ENCODE measurements at places on chromosomes 16 and 17.

DNA sequence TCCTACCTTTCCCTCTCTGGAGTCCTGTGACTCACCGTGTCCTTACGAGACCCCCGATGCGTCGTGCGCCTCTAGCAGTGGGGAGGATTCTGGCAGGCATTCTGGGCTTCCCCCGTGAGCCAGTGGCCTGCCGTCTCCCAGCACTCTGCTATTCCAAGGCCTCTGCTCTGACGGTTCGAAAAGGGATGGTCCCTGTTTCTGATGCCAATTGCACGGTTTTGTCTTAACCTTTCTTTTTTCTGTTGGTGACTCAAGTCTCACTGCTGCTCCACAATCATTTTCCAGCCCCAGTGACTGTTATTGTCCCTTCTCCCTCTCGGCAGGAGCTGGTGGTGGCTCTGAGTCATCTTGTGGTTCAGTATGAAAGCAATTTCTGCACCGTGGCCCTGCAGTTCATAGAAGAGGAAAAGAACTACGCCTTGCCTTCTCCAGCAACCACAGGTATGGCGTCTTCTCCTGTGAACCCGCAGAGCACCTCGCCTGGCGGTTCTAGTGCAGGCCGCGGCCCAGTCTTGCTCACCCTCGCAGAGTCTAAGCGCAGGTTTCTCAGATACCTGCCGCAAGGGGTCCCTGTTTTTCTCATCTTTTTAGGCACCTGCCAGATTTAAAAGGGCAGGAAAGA, 100.1 kb upstream of the CHMP6 start:
- DNase-seq: no peak

- no peak for DNase-seq
These were observed 83.9 kb downstream of the RPA1 start for GRCh38 chr17:1913702-1914101.

DNA sequence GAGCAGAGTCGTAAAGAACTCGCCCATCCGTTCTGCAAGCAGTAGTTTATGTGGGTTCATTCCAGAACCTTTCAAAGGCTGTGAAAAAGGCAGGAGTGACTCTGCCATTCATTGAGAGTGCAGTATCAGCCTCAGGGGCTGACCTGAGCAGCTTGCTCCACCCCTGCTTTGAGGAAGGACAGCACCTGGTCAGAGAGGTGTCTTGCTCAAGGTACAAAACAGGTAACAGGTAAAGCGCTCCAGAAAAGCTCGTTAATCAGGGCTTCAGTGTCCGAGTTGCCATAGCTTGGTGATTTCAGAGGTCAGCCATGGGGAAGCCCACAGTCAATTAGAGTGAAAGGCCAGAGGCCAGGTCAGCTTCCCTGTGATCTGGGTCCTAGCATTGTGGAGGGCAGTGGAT, 251.1 kb downstream of the ABCC12 start:
- no peak for DNase-seq

GRCh38 chr16:72429671-72430081, 257.7 kb upstream of the PMFBP1 start:
- DNase-seq: no peak

DNA sequence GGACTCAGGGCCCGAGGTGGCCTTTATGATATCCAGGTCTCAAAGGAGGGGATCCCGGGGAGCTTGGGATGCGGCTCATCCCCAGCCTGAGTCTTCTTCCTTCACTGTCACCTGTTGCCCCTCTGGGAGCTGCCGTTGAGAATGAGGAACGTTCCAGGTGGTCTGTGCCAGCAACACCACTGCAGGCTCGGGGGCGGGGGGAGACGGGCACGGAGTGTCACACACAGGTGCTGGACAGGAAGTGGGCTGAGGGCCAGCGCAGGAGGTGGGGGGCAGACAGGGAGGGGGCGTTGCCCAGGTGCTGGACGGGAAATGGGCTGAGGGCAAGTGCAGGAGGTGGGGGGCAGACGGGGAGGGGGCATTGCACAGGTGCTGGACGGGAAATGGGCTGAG, 28.2 kb downstream of the METRNL start:
- DNase-seq: no peak

GRCh38 chr16:1832838-1833454, 5.9 kb downstream of the FAHD1 start:
- no peak for DNase-seq

- DNase-seq: no peak
These were observed 2.1 kb downstream of the TRAF7 start for GRCh38 chr16:2157480-2158261.

- no peak for DNase-seq
These were observed 42.8 kb upstream of the ZC3H18 start for GRCh38 chr16:88527186-88527936.

- no peak for DNase-seq
These were observed 59.4 kb downstream of the MGAT5B start for GRCh38 chr17:76927577-76927976.

- DNase-seq: no peak
These were observed 412.8 kb downstream of the ZFHX3 start for GRCh38 chr16:72635104-72635503.

DNA sequence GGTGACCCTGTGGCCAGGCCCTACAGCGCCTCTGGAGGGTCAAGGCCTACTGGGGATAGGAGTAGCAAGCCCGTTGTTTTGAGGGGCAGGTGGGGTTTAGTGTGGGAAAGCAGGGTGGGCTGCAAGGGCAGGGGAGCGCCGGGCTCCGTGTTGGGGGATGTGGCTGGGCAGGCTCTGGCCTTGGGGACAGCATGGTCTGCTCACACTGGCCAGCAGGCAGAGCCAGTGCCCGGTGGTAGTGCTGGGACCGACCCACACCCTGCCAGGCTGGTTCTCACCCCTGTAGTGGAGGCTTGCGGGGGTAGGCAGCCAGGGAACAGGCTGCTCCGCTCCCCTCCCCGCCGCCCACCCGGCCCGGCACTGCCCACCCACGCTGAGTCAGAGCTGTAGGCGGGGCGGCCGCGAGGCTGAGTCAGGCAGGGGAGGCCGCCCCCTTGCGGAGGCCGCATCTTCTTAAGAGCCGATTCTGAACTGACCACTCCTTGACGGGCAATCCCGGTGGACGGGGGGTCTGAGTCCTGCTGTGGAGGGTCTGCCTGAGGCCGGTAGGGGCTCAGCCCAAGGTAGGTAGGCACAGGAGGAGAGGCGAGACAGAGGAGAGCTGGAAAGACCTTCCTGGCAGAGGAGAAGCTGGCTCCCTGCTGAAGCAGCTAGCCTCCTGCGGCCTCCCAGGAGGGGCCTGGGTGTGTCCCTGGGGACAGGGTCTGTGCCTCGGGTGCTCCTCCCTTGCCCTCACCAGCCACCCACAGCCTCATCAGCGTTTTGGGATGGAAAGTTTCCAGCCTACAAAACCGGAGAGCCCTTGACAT, 62.4 kb downstream of the BAIAP2 start:
- no peak for DNase-seq

GRCh38 chr17:66727634-66728570, 107.0 kb upstream of the CACNG5 start:
- DNase-seq: peak; percentile 52

GRCh38 chr17:48409607-48410006, 20.4 kb downstream of the SKAP1 start:
- no peak for DNase-seq

GRCh38 chr17:54838651-54839421, 61.8 kb upstream of the TOM1L1 start:
- DNase-seq: no peak

GRCh38 chr17:30933966-30934365, 12.2 kb downstream of the ADAP2 start:
- DNase-seq: no peak

DNA sequence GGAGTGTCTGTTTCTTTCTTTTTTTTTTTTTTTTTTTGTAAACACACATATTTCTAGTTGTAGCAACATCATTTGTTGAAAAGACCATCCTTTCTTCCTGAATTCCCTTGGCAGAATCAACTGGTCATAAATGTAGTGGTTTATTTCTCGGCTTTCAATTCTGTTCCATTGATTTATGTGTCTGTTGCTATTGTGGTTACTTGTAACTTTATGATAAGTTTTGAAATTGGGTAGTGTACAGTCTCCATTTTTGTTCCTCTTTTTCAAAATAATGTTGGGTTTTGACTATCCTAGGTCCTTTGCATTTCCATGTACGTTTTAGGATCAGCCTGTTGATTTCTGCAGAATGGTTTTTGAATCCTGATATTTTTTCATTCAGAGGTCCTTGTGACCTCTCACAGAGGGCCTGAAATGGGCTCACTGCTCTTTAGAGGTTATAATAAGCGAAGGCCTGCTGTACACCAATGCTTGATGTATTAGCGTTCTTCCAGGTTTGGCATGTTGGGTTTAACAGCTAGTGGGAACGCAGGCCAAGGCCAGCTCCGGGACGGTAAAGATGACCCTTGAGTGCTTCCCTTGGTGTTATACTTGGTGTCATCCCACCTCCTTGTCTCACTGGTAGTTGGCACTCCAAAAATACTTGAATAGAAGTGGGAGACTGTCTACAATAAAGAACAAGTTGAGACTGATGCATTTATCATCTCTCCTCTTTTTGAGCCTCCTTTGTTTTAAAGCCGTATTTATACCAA, 43.8 kb downstream of the ZNRF1 start:
- DNase-seq: no peak

GRCh38 chr17:72604518-72604917, 483.7 kb downstream of the SOX9 start:
- no peak for DNase-seq

- DNase-seq: no peak
These were observed 46.1 kb downstream of the MARVELD3 start for GRCh38 chr16:71672125-71672524.

- DNase-seq: no peak
These were observed 62.9 kb downstream of the SMURF2 start for GRCh38 chr17:64599187-64599676.

GRCh38 chr17:35428229-35428628, 4.1 kb downstream of the SLFN12 start:
- DNase-seq: no peak

- no peak for DNase-seq
These were observed 40.7 kb downstream of the RGS9 start for GRCh38 chr17:65177901-65178300.

GRCh38 chr17:39196241-39196807, 1.1 kb downstream of the CACNB1 start:
- DNase-seq: no peak

GRCh38 chr17:70503449-70503848, 334.1 kb downstream of the KCNJ2 start:
- no peak for DNase-seq

GRCh38 chr17:70622368-70623260, 453.3 kb downstream of the KCNJ2 start:
- DNase-seq: no peak

DNA sequence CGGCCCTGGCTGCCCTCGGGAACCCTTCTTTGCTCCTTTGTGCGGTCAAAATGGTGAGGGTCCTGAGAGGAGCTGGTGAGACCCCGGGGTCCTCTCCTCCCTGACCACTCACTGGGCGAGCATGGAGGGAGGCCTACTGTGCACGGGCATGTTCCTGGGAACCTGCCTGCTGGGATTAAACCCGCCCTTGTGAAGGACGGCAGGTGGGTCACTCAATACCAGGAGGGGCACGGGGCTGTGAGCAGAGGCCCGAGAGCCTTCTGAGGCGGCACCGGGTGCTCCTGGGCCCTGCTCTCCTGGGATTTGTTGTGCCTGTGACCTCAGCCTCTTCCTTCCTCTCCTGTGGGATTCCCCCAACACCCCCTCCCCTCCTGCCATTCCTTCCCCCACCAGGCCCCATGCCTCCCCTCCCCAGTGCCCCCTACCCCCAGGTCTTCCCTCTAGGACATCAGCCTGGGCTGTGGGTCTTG, 19.7 kb downstream of the METRNL start:
- DNase-seq: no peak

DNA sequence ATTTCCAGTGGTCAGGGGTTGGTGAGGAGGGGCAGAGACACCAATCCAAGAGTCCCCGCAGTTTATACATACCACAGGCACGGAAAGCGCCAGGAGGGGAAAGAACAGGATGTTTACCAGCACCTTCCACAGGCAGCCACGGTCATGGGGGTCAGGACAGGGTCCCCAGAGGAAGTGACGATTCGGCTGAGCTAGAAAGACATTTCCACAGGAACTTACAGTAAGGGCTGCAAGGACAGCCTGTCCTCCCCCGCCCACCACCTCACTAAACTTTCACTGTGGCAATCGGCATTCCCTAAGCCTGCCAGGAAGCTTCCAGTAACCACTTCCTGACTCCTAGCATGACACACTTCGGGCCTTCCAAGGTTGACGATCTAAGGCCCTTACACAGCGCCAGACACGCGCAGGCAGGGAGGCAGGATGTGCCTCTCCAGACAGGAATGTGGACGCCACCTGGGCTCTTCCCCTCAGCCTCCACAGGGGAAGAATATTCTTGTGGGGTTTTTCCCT, 1.2 kb upstream of the MT2A start:
- DNase-seq: no peak
